ENCODE measurements at places on chromosomes 2 and 18.

DNA sequence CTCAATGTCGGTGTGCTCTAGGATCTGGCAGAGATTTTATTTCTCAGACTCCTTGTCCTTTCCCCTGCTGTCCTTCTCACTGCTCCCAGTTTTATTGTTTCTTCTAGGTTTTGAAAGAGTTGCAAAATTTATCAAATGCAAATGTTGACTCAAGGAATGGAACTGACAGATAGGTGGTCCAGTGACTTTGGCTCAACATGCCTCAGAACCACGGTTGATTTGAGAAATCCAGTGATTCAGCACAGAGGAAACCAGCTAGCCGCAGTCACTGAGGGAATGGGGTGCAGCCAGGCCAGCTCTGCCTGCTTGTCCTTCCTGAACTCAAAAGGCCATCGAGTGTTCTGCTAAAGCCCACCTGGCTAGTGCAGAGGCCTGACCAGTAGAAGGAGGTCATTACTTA lies 125.7 kb upstream of the LYPD6 start:
- no peak for DNase-seq

DNA sequence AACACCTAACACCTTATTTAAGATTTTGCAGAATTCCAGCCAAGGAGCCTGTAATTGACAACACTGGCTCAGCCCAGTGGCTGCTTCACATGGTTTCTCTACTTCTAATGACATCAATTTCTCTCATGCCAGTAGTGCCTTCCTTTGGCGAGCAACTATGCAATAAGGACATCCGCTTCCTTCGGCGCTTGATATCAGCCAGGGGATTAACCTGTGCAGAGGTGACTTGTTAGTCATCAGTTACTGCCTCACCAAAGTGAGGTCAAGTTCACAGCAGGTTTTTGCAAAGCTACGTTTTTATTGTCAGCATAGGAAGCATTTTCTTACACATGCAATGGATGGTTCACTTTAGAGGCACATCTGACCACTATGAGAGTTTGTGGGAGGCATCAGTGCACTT lies 24.0 kb upstream of the EDAR start:
- DNase-seq: no peak

DNA sequence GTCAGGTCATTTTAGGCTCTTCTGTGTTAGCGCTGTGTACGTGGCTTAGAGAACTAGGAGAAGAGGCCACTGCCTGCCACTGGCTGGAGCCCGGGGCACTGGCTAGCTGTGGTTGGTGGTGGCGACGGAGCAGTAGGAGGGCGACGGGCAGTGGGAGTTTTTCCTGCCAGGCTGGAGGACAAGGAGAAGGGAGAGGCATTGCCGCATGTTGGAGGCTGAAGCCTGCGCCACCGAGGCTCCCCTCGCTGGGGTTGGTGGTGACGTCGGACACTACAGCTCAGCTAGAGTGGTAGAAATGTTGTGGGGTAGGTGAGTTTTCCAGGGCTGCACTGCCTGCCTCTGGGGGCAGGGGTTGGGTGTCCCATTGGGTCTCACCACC lies 41.7 kb upstream of the IMP4 start:
- no peak for DNase-seq

- no peak for DNase-seq
Measured at GRCh38 chr18:2223849-2224248, 347.5 kb downstream of the METTL4 start.

DNA sequence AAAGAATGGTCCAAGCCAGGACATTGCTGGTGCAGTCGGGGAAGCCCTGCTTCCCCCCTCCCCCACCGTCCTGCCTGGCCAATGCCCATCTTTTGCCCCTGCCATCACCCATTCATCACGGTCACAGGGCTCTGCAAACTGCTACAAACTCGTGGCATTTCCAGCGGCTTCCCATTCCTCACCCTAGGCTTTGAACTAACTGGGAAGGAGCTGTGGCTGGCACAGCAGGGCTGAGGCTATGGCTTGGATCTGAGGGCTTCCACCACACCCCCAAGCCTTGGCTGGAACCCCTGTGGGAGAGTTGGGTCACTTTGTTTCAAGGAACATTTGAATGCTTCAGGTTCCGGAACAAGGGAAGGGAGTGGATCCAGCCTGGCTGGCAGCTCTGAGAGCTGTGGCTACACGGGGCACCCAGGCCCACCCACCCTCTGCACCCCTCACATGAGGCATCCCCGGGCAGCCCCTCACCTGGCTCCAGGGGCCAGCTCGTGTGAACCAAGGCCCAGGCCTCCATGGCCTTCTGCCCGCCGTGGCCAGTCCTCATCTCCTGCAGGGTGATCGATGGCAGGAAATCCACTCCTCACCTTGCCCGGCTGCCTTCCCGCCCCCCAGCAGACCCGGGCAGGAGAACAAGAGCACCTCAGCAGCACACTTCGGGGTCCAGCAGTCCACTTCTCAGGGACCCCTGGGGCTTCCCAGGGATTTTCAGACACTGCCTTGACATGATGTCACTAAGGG lies 58.8 kb upstream of the OTOS start:
- no peak for DNase-seq

DNA sequence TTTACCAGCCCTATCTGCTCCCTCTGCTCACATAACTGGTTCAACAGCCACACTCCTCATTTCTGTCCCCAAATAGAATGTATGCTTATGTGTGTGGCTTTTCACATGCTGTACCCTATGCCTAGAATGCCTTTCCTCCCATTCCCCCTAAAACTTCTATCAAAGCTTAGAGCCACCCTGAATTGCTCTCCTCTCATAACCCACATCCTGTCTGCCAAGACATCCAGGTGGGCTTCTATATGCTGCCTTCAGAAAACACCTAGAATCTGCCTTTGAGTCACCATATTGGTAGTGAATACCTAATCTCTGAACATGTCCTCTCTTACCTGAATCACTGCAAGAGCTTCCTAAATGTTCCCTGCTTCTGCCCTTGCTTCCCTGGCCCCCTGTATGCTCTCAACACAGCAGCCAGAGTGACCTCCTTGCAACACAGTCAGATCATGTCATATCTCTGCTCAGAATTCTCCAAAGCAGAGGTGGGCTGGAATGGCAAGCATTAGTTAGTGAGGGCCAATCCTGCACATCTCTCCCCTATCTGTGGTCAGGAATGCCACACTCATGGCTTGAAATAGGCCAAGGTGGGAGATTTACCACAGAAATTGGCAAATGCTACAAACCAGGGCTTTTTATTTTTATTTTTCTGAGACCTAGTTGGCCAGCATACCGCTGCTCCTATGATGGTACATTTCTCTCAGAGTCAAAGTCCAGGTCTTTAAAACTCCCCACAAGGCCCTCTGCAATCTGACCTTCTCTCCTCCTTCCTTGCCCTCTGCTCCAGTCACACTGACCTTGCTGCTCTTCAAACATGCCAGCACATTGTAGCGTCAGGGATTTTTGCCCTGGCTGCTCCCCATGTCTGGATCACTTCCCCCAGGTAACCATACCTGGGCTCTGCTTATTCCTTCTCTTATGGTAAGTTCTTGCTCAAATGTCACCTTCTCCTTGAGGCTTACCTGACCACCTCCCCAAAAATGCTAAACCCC lies 111.8 kb upstream of the STON1 start:
- no peak for DNase-seq

DNA sequence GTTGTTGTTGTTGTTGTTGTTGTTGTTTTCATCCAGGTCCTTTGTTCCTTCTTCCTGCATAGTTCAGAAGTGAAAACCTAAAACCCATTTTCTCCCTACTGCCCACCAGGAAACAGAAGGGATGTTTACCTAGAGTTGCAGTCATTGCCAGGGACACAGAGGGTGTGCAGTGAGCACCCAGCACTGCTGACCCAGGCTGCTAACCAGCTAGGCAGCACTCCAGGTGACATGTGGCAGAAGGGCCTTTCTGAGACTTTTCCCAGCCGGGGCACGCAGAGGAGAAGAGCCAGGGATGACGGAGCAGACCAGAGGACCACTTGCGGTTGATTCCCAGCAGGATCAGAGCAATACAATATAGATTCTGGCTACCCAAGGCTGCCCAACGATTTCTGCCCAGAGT lies 286.3 kb downstream of the BCL11A start:
- DNase-seq: no peak

- DNase-seq: no peak
Measured at GRCh38 chr18:49160079-49160930, 209.5 kb upstream of the SMAD7 start.

DNA sequence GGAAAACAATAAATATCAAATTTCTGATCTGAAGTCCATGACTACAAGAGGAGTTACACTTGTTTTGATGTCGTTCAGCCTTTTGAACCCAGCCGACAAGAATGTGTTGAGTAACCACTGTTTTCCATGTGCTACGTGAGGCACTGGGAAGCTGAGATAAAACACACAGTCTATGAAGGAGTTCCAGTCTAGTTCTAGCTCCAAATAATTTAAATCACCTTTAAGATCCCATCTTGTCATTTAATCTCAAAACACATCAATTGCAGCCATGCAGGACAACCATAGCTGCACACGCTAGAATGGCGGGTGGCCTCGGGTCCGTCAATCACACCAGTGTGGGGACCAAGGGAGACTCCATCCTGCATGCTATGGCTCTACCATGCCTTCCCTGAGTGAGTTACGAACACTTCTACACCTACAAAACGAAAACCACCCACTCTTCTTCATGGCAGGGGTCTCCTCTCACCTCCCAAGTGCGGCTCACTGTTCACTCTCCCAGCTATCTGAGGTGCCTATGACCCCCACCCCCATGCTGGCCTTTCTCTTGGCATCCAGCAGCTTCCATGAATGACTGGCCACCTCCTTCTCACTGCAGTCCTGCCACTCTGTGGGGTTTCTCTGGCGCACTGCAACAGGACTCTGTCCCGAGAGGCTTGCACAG lies 3.8 kb downstream of the FHL2 start:
- no peak for DNase-seq

DNA sequence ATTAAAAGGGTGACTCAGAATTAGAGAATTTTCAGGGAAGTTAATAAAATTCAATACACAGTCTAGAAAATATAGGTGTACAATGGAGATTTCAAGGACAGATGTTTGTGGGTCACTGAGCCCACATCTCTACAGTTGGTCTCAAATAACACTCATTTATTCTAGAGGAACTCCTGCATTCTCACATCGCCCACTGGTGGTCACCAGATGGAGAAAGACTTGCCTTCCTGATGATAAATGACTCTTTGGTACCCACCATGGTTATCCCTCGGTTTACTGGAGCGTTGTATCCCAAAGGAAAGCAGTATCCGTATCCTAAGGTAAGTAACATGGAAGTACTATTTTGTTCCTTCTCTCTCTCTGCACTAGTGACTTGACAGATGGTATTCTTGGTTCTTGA lies 1297.1 kb downstream of the DPP10 start:
- DNase-seq: no peak

DNA sequence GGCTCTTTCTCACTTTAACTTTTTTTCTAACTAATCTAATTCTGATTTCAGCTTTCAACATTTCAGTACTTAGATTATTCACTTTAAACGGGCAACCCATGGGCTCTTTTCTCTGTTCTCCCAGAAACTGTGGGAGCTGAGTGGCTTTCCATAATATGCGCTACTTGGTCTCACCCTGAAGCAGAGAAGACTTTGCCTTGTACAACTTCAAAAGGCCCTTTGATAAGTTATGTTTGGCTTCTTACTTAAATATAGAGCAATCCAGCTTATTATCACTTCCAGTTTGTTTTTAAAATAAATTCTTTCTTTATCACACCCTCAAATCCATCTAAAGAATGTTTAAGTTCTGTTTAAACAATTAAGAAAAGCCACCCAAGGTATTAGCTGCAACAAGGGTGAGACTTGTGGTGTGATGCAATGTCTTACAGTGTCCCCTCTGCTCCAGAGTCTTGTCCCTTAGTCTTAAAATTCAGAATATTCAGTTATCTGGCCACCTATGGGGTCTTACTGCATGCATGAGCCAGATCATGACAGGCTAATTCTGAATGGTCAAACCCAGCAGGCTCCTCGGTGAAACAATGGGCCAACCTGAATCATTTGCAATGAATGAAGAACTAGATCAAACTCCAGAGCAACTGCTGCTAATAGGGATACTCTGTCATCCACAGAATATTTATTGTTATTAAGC lies 38.8 kb downstream of the GCG start:
- no peak for DNase-seq

- DNase-seq: no peak
Measured at GRCh38 chr2:233270366-233270765, 18.9 kb downstream of the ATG16L1 start.

DNA sequence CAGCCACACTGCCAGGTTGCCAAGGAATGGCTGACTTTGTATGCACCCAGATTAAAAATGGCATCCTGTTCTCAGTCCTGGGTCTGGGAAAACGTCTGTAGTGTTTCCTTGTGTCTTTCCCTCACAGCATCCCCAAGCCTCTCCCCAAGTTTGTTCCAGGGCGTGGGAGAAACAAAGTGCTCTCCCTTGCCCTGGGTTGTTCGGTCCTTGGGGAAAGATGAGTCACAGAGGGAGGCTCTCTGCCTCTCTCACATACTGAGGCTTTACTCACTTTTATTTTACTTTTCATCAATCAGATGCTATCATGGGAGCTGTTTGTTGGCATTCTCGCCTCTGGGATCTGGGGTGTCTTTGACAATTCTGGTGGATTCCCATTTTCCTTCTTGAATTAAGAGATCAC lies 492.3 kb downstream of the XIRP2 start:
- no peak for DNase-seq

- no peak for DNase-seq
Measured at GRCh38 chr18:51182824-51183223, 14.7 kb downstream of the MEX3C start.

DNA sequence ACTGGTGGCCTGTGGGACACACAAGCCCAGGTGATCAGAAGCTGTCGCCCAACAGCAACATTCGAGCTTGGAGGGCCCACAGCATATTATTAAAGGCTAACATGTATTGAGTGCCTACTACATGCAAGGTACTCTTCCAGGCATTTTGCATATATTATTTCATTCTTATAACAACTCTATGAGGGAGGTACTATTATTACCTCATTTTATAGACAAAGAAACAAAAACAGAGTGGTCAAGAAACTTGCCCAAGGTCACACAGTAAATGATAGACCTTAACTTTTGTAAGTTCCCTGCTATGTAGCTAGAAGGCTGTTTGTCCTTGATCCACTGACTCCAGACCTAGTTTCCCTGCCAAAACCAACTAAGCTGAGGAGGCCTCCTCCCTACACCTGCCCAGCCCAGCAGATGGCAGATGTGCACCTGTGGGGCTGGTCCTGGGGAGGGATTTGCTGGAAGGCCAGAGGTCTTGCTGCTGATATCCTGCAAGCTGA lies 35.7 kb downstream of the KANSL3 start:
- DNase-seq: no peak

DNA sequence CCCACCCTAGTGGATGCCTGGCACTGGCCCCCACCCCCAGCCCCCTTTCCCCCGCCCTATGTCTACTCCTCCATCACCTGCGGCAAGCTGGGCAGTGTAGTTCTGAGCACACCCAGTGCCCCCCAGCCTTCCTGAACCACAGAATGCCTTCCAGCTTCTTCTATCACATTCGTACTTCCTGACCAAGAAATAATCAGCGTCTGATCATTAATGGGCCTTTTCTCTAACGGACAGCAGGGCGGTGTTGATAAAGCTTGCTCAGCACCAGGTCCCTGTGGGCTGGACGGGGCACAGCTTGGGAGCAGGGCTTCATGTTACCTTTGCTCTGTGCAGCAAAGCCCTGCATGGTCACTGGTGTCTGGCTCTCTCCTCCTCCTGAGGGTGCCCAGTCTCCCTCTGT lies 15.4 kb downstream of the UXS1 start:
- no peak for DNase-seq

All from effector CD4-positive, alpha-beta T cell (primary cell).